ENCODE measurements at places on chromosomes 12 and 14.
A peak's percentile ranks its signal among the peaks of the same experiment; 100 is the strongest.

DNA sequence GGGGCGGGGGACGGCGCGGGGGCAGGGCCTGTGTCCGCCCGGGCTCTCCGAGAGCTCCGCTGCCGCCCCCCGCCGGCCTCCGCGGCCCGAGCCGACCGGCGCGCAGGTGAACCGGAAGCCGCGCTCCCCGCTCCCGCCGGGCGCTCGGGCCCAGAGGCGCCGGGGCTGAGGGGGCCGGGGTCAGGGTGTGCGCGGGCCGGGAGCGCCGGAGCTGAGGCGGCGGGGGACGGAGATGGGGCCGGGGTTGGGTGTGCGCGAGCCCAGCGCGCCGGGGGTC is 431 bp downstream of the HIP1R start:
- DNase-seq: no peak

DNA sequence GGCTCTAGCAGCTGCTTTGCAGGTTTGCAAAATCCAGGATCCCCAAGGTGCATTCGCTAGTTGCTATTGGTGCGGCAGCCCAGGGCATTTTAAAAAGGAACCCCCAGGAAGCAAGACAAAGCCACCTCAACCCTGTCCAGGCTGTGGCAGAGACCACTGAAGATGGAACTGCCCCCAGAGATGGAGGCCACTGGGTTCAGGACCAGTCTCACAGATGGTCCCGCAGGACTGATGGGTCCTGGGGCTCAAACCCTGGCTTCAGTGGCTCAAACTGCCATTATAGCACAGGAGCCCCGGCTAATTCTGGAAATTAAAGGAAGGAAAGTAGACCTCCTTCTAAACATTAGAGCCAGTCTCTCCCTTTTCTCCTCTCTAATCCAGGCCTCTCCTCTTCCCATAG is 79.8 kb upstream of the TSPAN11 start:
- no peak for DNase-seq

DNA sequence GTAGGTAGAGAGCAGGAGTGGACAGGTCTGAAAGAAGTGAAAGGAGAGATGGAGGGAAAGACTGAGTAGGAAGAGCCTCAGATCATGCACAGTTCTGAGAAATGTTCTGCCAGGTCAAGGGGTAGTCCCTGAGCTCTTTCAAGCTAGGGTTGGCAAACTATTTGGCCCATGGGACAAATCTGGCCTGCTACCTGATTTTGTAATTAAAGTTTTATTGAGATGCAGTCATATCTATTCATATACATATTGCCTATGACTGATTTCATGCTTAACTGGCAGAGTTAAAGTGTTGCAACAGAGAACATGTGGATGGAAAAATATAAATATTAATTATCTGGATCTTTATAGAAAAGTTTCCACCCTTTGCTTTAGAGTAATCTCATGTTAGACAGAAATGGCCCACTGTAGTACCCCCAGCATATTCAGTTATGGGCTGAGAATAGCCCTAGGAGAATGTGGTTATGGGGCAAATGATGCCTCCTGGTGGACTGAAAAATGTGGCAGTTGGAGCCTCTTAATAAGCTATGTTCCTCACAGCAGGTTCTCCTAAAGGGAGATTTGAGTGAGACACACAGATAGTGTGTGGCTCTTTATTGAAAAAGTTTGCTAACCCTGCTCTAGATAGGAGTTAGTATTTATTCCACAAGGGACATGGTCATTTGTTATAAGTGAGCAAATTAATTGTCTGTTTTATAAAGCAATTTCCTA is 476.9 kb downstream of the LRIG3 start:
- DNase-seq: peak; percentile 4

- no peak for DNase-seq
Measured at GRCh38 chr14:99331811-99332210, 59.8 kb upstream of the BCL11B start.

DNA sequence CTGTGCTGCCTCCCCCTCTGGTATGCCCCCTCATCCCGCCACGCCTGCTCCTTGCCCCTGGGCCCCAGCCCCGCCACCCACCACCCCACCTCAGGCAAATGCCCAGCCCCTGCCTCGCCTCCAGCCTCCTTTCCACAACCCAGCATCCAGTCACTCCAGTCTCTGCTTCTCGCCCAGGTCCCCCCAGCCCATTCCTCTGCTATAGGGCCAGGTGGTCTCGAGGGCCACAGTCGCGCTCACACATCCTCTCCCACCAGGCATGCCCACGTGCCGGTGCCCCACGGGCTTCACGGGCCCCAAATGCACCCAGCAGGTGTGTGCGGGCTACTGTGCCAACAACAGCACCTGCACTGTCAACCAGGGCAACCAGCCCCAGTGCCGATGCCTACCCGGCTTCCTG is 6.1 kb upstream of the NXPH4 start:
- no peak for DNase-seq

GRCh38 chr12:28974166-28974565 is 174.9 kb upstream of the FAR2 start:
- no peak for DNase-seq

GRCh38 chr12:53824001-53824712 is 72.4 kb upstream of the CISTR start:
- no peak for DNase-seq

- DNase-seq: no peak
Measured at GRCh38 chr14:32825058-32825457, 113.6 kb upstream of the NPAS3 start.

GRCh38 chr12:60451457-60451856 is 855.6 kb downstream of the SLC16A7 start:
- no peak for DNase-seq

DNA sequence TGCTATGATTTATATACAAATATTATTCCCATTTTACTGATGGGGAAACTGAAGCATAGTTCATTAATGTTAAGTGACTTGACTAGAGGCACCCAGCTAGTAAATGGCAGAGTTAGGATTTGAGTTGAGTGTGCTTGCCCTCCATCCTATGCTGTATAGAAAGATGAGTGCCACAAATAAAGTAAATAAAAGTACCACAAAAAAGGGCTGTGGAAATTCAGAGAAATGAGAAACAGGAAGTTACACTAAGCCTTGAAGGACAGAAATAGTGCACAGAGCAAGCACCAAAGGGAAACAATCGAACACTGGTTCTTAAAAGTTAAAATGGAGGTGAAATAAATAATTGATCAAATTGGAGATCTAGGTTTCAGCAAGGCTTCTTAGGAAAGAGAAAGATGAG is 9.2 kb upstream of the ABCD2 start:
- DNase-seq: no peak
